ENCODE measurements at places on chromosomes 3 and 15.
A peak's percentile ranks its signal among the peaks of the same experiment; 100 is the strongest.

DNA sequence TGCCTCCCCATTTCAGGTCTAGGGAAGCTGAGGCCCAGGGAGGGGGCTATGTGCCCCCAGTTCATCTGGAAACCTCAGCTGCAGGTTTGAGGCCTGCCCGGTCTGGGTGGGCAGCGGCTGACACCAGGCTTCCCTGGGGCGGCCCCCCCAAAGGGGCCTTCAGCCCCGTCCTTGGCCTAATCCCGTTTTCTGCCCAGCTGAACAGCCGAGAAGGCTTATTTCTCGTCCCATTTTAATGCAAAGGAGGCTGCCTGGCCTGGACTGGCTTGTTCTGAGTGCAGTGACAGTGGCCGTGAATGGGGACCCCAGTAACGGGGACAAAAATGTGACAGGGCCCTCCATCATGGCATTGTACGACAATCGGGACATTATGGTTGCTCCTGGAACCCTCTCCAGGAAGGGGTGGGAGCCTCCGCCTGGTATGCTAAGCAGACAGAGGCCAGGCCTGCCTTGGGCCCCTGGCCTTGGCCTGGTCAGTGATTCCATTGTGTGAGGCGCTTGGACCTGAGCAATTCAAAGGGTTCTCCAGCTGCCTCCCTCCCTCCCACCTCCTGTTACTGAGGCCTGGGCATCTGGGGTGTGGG lies 93.9 kb downstream of the WNT7A start:
- DNase-seq = no peak

DNA sequence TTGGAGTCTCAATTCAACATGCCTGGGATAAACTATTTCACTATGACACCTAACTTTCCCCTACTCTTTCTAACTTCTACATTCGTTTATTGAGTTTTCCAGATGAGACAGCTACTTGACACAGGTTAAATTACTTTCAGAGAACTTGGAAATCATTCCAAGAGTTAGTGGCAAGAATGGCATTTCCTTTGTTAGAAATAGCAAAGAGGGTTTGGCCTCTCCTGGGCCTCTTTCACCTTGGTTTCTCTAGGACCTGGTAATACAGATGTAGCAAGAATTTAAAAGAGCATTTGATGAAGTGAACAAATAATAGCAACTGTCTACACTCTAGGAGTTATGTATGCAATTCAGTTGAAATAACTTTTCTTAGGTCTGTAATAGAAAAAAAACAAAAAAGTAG lies 748.9 kb downstream of the MECOM start:
- no peak for DNase-seq

- no peak for DNase-seq
Measured at GRCh38 chr15:88225461-88225860, 31.1 kb downstream of the NTRK3 start.

GRCh38 chr3:153897025-153897723 lies 224.0 kb upstream of the ARHGEF26 start:
- no peak for DNase-seq

DNA sequence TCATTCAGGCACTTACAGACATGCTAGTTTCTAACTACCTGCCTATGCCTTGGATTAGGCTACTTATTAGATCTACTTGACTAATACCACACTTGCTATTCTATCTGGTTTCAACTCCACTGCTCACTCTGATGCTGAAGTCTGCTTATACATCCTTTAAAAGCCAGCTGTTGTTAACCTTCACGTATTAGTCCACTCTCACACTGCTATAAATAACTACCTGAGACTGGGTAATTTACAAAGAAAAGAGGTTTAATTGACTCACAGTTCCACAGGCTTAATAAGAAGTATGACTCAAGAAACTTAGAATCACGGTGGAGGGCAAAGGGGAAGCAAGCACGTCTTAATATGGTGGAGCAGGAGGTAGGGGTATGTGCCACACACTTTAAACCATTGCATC lies 47.7 kb upstream of the ANKRD28 start:
- no peak for DNase-seq

- DNase-seq = no peak
Measured at GRCh38 chr3:179184826-179185225, 36.7 kb downstream of the PIK3CA start.

DNA sequence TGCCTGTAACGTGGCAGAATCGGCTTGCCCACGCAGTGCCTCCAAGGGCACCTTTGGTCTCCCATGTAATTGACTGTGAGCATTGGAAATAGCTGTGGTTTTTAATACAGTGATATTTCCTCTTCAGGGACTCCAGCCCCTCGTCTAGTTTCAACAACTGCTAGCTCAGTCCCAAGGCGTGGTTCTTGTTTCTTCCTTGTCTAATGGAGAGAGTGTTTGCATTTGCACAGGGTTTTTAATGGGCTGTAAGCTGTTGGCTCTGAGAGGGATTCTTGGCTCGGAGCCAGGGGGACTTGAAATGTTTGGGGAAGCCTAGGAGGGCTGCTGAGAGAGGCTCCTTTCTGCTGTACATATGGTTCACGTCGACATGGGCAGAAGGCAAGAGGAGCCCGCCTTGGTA lies 86.2 kb downstream of the THSD4 start:
- peak; percentile 79 for DNase-seq

GRCh38 chr15:69706353-69707097 lies 253.9 kb downstream of the RPLP1 start:
- no peak for DNase-seq

GRCh38 chr15:58551764-58552504 lies 120.1 kb downstream of the LIPC start:
- DNase-seq = no peak

DNA sequence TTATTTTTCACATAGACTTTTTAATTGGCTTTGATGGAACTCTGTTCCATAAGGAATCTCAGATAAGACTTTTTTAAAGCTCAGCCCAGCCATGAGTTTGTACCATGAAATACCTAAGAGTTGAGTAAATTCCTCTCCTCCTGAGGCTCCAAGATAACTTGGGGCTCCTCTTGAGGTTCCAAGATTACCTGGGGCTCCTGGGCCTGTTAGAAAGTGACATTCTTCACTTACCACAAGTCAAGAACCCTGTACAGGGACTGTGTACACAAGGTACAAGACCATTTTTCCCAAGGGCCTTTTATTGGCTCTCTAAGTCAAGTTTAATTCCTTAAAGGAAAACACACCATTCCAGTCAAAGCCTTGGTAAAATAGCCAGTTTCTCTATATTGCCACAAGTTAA lies 111.3 kb upstream of the PRR20G start:
- no peak for DNase-seq

DNA sequence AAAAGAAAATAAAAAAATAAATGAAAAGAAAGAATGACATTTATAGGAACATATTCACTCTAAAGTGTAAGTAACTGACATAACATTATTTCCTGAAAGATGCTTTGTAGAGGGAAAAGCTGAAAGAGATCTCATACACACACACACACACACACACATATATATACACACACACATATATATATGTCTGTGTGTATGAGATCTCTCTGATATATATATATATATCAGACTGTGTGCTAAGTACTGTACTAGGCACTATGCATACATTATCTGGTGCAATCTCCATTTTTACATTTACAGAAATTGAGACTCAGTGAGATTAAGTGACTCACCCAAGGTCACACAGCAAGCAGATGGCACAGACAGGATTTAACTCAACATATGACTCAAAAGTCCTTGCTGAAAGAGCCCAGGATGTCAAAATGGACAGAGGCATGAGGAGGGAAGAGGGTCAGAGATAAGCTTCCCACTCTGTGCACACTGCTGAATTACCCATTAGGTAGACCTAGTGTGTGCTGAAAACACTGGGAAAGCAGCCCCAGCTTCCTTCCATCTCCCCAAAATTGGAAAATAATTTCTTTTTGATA lies 15.0 kb downstream of the BHLHE40 start:
- DNase-seq = no peak

DNA sequence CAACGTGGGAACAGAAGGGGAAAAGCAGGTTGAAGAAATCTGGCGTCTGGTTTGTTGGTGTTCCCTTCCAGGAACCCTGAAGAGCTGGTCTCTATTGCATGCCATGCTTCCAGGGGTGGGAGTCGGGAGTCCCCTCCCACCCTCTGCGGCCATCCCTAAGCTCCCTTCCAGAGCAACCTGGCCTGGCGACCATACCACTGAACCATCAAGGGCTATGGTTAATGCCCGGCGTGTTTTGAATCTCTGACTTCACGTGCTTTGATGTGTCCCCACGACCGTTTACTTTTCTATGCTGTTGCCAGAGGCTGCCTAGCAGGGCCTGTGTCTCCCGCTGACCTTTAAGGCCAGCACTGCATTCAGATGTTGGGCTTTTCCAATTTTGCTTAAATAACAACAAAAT lies 696 bp upstream of the SNRK start:
- DNase-seq = no peak

Measured in NCI-H2029 (cell line).